ENCODE measurements at places on chromosomes 11 and 22.

DNA sequence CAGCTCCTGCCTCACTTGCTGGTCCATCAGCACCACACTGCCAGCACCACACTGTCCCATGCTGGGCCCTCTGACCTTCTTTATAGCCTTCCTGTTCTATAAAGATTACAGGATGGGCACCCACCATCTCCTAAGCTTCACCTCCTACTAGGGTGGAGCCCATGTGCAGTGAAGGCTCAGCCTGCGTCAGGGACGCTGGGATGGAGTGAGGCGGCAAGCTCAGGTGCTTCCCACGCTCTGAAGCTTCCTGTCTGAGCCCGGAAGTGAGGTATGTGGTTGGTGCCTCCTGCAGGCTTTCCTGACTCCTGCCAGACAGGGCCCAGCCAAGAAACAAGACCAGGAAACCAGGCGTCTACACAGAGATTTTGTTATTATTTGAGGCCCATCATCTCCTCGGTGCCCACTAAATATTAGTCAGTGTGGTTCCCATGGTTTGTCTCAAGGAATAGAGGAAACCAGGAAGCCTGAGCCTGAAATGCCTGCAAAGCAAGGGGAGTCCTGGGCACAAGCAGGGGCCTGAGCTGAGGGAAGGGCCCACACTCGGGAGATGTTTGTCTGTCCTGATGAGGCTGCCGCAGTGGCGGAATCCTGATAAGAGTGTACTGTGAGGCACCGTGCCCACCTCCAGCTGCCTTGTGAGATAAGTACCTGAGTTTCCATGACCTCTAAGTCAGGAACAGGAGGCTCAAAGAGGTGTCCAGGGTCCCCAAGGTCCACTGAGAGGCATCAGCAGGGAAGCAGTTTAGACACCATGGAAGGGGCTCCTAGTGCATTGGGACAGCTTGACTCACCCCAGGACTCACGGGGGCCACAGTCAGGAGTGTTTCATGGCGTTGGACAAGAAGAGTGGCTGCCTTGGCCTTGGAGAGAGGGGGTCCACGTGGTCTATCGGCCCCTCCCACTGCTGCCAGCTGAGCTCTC lies 22.0 kb downstream of the RSPH14 start:
- DNase-seq = peak; percentile 56

DNA sequence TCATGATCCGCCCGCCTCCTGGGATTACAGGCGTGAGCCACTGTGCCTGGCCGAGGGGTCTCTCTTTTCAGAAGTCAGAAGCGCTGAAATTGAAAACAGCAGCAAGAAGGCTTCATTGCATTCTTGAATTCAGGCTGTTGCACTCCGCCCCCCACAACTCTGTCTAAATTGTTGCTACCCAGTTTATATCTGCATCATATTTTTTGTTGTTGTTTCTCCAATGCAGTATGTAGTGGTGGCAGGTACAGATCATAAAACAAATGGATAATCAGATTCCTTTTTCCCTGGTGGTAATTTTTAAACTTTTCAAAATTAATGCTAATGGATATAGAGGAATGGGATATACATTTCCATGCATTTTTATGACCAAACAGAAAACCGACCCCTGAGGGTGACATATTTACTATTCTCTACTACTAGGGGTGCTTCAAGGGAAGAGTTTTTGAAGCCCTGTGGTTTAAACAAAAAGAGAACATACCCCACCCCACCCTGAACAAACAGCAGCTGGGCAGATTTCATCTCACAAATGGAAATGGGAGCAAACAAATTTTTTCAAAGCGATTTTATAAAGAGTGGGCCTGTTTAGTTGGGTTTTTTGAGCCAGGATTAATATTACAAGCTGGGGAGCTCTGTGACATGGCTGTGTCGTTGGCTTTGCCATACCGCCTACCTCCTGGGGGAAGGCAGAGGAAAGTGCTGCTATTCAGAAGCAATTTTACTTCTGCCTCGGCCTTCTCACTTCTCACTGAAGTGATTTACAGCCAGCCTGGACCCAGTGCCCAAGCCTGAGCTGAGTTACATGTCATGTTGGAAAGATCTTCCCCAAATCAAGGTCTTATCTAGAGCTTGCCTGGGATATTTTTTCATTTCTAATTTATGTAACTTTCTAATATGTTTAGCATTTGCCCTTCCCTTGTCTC lies 16.0 kb upstream of the TMA7B start:
- DNase-seq = no peak

- peak; percentile 47 for DNase-seq
Measured at GRCh38 chr22:50473855-50474671, 772 bp downstream of the SBF1 start.

- DNase-seq = peak; percentile 69
Measured at GRCh38 chr11:94876645-94877442, 96.5 kb downstream of the CWC15 start.

Measured in hematopoietic multipotent progenitor cell treated with erythropoietin and hydrocortisone succinate and interleukin-3 and kit ligand, for 6 days (in vitro differentiated cells).